ENCODE measurements at places on chromosomes 6 and 20. TPM values are rescaled to one million over a fixed set of nuclear protein-coding genes. Genes with fewer than 3 reads are reported as not detected.

The CD40 gene
- 21.3 TPM for total RNA-seq

The LPA gene
- total RNA-seq: not detected

The CRIP3 gene
- 0.34 TPM for total RNA-seq

The PBOV1 gene
- not detected for total RNA-seq

The UBE2J1 gene
- 65.5 TPM for total RNA-seq

The RBPJL gene
- not detected for total RNA-seq

The MDN1 gene
- total RNA-seq: 28.2 TPM

The CHRNA4 gene
- total RNA-seq: not detected

The CCN2 gene
- 773 TPM for total RNA-seq

The OSTM1 gene
- total RNA-seq: 31.1 TPM

The FAM8A1 gene
- 14.5 TPM for total RNA-seq

The MUCL3 gene
- total RNA-seq: not detected

The DLL1 gene
- 7.5 TPM for total RNA-seq

The PLA2G7 gene
- total RNA-seq: not detected

The MDC1 gene
- 12.5 TPM for total RNA-seq

The ACSS1 gene
- total RNA-seq: 39.6 TPM

The DEFB116 gene
- total RNA-seq: not detected

The EYA4 gene
- total RNA-seq: under 0.01 TPM

The ECI2 gene
- total RNA-seq: 92.1 TPM

The SLC13A3 gene
- 0.05 TPM for total RNA-seq

The BYSL gene
- 22.1 TPM for total RNA-seq

The HS3ST5 gene
- not detected for total RNA-seq

The TRMT11 gene
- total RNA-seq: 18.0 TPM

The SSTR4 gene
- not detected for total RNA-seq

The PTK6 gene
- total RNA-seq: under 0.01 TPM

The ZNF343 gene
- 9.5 TPM for total RNA-seq

The PSORS1C1 gene
- 4.7 TPM for total RNA-seq

The HLA-DQB2 gene
- total RNA-seq: not detected

The ANGPT4 gene
- not detected for total RNA-seq

The KIAA1755 gene
- 0.05 TPM for total RNA-seq

The DOP1A gene
- 22.3 TPM for total RNA-seq

The COL20A1 gene
- total RNA-seq: under 0.01 TPM

The OR2B6 gene
- not detected for total RNA-seq

The ARMH2 gene
- total RNA-seq: not detected

The KLHDC3 gene
- 134 TPM for total RNA-seq

The TINAG gene
- not detected for total RNA-seq

The NKAPL gene
- total RNA-seq: 1.1 TPM

The CFB gene
- 1.6 TPM for total RNA-seq

The MANEA gene
- total RNA-seq: 8.8 TPM

The DEFB110 gene
- not detected for total RNA-seq

The COL12A1 gene
- total RNA-seq: 3.7 TPM

The SCUBE3 gene
- 0.85 TPM for total RNA-seq

The ADGRF5 gene
- 140 TPM for total RNA-seq

The VIP gene
- 0.56 TPM for total RNA-seq

The SLC22A16 gene
- not detected for total RNA-seq

The C20orf202 gene
- not detected for total RNA-seq

The FAM217B gene
- 4.3 TPM for total RNA-seq
